ENCODE measurements at places on chromosomes 12 and 14.
A peak's percentile ranks its signal among the peaks of the same experiment; 100 is the strongest.

GRCh38 chr14:92352158-92352985 lies 29.4 kb downstream of the SLC24A4 start:
- DNase-seq = no peak

DNA sequence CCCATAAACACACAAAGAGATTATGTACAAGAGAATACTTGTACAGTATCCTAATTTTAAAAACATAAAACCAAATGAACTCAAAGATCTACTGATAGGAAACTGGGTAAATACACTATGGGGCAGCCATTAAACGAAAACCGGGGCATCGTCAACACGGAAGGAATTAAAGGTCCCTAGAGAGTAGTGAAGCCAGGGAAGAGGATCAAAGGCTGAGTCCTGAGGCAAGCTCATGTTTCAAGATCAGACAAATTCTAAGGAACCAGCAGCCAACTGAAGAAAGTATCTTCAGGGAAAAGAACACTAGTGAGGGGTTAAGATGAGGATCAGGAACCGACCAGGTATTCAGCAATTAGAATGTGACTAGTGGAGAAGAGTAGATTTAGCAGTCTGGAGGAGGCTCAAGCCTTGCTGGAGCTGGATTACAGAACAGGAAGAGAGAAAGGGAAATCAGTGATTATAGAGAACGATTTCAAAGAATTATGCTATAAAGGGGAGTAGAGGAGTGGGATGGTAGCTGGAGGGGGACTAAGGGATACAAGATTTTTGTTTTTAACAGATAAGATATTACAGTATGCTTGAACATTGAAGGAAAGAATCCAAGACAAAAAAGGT lies 23.7 kb downstream of the SEL1L start:
- no peak for DNase-seq

GRCh38 chr14:57871459-57872080 lies 5.7 kb upstream of the SLC35F4 start:
- no peak for DNase-seq

- DNase-seq = no peak
These were observed 6.7 kb downstream of the ABCD4 start for GRCh38 chr14:74296037-74296467.

- DNase-seq = no peak
These were observed 10.6 kb upstream of the PYGL start for GRCh38 chr14:50954811-50955372.

DNA sequence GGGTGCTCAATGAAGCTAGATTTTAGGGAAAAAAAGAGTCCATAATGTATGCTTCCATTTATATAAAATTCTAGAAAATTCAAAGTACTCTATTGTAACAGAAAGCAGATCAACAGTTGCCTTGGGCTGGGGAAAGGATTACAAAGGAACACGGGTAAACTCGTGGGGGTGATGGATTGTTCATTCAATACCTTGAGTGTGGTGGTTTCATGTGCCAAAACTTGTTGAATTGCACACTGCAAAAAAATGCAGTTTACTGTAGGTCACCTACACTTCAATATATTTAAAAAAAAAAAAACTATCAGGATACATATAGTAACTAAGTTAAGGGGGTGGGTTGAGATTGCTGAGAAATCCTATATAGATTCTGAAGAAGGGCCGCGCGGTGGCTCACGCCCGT lies 33.6 kb downstream of the PAWR start:
- no peak for DNase-seq

DNA sequence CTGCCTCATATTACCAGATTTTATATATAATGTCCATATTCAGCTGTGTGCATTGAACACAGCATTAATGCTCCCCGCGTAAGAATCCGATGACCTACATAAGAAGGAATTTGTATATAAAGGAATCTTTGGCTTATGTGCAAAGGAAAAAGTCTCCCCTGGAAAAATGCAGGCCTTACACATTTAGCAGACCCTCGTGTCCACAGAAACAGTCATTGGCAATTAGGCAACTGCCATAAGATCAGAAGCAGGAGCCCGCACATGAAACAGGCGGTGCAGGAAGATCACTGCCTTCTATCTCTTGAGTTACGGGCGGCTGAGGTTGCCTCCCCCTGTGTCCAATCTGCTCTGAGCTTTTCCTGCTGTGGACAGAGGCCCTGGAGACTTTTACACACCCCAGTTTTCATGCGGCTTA lies 63.2 kb upstream of the RFX4 start:
- no peak for DNase-seq

GRCh38 chr12:26088998-26089397 lies 35.8 kb downstream of the BHLHE41 start:
- no peak for DNase-seq

DNA sequence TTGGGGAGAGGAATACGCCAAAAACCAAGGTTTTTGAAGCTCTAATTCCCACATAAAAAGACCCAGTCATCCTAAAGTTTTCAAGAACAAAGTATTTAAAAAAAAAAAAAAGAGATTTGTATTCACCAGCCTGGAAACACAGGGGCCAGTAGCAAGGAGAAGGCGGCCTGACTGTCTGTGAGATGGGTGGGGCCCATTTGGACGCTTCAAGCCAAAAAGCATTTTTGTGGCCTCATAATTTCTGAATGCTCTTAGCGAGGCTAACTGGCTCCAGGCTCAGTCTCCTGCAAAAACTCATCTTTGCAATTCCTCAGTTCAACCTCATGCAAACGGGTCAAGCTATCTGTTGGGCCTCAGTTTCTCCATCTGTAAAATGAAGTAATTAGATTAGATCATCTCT lies 514.1 kb downstream of the MED13L start:
- DNase-seq = no peak

DNA sequence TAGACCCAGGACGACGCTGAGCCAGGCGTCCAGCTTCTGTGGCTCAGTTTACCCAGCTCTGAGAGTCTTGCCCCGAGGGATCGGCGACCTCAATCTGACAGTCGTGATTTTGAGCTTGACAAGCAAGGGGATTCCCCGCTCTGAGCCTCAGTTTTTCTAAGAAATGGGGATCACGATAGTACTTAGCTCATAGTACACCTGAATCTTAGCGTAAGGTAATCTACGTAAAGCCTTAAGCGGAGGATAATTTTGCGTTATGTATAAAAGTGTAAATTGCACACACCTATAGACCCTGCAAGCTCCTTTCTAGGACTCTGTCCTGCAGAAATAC lies 285 bp downstream of the MVK start:
- no peak for DNase-seq

- DNase-seq = no peak
These were observed 27.8 kb upstream of the FBXO34 start for GRCh38 chr14:55243386-55243785.

GRCh38 chr12:115259968-115260747 lies 576.2 kb upstream of the TBX3 start:
- no peak for DNase-seq

- no peak for DNase-seq
These were observed 131.5 kb downstream of the KCNK10 start for GRCh38 chr14:88191605-88192004.

GRCh38 chr12:71973687-71974086 lies 35.0 kb downstream of the TPH2 start:
- DNase-seq = no peak

DNA sequence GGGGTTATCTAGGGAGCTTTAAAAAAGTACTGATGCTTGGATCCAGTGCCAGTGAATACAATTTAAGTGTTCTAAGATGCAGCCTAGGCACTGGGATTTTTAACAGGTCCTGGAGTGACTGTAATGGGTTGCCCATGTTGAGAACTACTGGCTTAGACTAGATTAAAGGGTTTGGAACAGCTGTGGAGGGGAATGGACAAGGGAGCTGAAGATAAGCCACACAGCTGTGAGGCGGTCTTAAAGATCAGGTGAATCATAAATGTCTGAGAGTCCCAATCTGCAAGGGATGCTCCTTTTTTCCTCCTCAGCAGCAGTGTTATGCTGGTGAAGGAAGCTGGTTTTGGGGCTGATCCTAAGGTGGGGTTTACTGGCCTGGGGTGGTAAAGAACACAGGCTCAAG lies 35.5 kb upstream of the FRMD6 start:
- DNase-seq = no peak

DNA sequence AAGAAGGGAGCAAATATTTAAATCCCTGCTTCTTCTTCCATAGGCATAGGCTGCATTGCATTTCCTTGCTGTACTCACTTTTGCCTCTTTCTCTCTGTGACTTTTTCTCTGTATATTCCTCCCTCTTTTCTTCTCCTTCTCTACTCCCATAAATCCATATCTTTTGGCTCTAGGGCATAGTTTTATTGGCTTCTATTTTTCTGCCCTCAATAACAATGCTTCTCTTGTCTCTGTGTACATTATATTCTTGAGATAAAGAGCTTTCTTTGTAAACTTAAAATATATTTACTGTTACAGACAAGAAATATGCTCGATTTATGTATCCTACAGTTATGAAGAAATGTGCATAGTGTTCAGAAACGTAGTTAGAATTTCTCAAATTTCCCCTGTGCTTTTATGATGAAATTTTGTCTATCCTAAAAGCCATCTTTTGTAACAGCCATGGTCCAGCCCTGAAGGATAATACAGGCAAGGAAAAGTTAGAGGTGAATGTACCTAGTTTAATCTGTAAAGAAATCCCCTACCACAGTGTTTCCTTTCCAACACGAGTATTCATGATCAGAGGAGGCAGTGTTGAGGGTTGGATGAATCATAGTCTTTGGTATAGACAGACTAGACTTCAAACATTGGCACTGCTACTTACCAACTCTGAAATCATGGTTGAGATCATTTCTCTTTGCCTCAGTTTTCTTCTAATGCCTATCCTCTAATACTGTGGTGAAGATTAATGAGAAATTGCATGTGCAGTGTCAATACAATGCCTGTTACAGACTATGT lies 173.3 kb upstream of the FAR2 start:
- no peak for DNase-seq

DNA sequence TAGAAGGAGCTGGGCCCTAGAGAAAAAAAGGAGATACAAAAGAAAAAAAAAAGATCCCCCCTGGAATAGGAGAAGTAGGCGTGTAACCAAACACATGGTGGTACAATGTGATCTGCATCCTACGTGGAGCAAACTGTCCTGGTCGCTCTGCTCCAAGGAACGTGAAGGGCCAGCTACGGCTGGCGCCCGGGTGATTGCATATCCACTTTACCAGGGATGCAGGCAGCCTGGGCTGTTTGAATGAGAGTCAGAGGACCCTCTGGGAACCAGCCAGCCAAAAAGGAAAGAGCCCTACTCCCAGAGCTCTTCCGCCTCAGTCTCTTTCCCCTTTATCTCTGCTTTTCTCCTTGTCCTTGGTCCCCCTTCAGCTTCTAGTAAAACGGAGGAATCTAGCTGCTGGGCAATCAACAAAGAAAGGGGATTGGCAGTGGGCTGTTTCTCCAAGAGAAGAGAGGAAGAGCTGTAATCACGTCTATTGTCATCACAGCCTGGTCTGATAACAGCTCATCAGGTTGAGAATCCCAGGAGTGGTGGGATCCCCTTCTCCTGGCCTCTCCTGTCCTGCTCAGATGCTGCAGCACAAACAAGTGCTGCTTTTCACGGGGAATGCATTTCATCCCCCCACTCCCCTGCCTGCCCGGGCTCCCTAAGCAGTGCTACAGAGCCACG lies 156.0 kb downstream of the ADCK1 start:
- DNase-seq = no peak

- DNase-seq = no peak
These were observed 32.0 kb upstream of the LRRK2 start for GRCh38 chr12:40192704-40193255.

DNA sequence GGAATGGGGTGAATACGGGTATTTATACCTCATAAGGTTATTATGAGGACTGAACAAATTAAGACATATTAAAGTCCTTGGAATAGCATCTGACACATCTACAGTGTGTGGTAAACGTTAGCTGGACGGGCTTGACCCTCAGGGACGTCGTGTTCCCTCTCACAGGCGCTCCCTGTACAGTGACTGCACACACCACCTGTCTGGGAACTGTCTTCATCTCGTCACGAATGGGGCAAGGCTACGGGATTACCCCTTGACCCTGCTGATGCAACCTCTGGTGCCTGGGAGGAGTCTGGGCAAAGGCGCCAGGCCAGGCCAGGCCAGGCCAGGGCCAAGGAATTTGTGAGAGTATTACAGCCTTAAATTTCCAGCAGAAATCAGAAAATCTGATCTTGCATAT lies 191.1 kb downstream of the CALM1 start:
- no peak for DNase-seq

DNA sequence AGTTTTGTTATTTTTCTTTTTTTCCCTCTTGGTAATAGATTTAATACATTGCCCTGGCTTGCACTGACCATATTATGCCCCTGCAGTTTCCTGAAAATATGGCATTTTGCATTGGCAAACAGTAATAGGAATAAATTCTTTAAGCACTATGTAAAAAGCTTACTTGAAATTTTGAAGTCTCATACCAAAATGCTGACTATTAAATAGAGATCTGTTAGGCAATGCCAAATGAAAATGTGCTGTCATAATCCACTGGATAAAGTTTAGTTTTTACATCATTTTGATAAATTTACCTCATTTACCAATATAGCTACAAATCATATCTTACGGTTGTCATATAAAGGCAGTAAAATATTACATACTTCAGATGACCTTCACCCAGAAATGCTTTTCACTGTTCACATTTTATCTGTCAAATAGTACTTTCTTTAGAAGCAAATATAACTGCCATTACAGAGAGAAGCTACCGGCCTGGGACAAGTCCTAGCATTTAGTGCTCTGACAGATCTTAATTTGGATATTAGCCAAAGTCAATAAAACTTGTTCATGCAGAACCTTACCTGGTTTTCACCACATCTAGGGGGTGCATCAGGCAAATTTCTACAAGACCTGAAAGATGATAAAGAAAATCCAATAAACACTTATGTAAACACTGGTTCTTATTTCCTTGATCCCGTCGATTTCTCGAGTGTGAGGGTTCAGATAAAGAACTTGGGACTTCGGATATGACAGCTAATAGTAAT lies 212.9 kb downstream of the PAX9 start:
- DNase-seq = no peak

DNA sequence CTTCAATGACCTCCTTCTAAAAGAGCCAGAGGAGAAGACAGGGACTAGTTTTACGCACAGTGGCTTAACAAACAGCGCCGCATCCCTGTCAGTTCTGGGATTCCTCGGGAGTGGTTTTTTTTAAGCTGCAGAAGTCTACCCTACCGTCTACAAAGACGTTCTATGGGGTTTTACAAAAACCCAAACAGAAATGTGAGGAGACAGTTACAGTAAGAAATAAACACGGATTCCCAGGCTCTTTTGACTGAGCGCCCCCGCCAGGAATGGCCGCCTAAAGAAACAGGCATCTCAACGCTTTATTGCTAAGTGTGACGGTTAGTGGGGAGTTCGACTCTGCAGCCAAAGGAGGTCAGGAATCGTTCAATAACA lies 484 bp downstream of the ALKBH1 start:
- peak; percentile 37 for DNase-seq

DNA sequence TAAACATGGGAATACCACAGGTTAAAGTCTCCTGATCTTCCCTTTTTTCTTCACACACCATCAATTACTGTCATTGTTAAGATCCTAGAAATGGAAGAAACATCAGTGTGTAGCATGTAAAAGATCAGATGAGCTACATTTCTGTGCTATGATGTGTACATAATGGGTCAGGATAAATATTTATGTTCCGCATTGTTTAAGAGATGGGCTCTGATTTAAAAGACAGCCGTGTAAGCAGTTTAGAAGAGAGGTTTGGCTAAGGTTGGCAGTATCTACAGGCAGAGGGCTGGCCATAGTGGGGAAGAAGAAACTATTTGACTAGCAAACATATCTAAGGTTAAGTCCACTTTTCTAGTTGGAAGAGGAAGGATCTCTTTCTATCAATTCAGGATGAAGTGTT lies 49.4 kb downstream of the LRRC9 start:
- no peak for DNase-seq

All from C1 segment of cervical spinal cord (tissue), 14 donors.